ENCODE measurements at places on chromosomes 6 and 20.

DNA sequence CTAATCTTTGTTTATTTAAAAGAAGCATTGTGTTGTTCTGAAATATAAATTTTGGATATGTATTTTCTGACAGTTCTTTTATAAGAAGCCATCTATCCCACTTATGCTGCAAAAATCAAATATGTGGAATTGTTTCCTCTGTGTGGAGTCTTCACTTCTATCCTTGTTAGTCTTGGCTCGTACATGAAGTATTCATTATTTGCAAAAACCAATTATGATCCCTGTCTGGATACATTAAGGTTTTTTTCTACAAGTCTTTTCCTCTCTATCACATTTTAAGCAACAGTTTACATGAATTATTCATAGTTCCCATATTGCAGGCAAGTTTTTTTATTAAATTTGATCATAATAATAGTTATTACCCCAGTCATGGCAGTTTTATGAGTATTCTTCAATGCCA is 490.8 kb upstream of the GJE1 start:
- no peak for DNase-seq

GRCh38 chr6:106563614-106564013 is 65.7 kb downstream of the RTN4IP1 start:
- DNase-seq: no peak

DNA sequence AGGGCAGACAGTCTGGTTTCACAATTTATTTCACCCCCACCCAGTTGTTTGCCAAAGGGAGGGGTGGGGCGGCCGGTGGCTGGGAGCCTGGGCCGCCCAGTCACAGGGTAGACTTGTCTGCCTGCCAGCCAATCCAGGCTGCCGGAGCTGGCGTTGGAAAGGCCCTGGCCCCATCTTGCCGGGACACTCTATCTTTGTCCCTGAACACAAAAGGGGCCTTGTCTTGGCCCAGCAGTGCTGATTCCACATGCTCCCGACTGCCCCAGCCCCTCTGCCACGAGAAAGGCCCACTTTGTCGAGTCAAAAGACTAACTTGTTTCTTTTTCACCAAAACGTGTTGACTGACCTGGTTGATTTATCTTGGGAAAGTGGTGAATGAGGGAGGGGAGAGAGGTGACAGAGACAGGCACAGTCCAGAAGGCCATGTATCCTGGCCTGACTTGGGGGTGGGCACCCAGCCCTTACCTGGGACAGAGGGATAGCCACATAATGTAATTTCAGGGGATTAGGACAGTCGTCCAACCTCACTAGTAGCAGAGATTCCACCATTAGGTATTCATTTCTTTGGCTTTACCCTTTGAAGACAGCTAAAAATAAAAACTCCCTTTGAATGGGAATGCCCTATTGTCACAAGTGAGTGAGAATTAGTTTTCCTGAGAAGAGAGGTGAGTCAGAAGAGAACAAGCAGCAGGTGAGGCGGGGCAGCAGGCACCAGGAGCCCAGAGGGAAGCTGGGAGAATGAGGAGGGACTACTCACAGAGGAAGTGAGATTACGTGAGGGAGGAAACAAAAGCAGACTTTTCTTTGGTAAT is 67.0 kb upstream of the SIRPA start:
- DNase-seq: no peak

DNA sequence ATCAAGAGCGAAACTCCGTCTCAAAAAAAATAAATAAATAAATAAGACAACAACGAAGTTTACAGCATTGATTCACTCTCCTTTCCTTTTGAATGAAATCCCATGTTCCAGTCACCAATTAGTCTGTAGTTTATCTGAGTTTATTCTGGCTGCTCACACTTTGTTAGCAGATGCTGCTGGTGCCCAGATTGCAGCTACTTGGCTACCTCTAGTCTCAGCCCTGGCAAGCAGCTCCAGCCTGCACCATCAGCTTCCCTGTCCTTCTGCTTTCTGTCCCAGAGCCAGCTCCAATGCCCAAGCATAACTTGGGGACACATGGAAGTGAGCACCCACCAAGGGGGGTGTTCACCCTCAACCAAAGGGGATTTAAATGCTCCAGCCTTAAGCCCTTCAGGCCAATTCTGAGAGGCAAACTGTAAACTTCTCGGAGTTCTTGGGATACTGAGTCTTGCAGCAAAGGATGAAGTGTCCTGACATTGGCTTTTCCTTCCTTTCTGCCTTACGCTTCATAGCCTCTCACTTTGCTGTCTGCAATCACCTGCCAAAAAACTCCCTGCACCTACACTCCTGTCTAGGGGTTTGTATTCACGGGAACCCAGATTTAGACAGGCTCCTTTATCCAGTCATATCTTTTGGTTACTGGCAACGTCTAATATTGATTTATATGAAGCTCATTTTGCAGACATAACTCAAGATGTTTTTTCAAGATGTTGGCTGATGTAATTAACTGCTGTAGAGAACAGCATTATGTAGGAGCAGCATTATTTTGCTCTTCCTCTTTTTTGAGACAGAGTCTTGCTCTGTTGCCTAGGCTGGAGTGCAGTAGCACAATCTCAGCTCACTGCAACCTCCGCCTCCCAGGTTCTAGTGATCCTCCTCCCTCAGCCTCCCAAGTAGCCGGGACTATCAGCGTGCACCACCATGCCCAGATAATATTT is 9.8 kb upstream of the TASP1 start:
- no peak for DNase-seq

- no peak for DNase-seq
Observed at GRCh38 chr20:6530779-6531315, 236.6 kb upstream of the BMP2 start.

Measured in activated T-helper 1 cell treated with anti-CD3 and anti-CD28 coated beads, Interleukin-2, amount 50 U/mL, for 16 hours (primary cell).